ENCODE measurements at places on chromosomes 6 and 20. TPM values are rescaled to one million over a fixed set of nuclear protein-coding genes. Genes with fewer than 3 reads are reported as not detected.
A peak's percentile ranks its signal among the peaks of the same experiment; 100 is the strongest.

- DNase-seq, result no peak
- H3K4me3 ChIP-seq, result no peak overlapping the region
- no peak overlapping the region for H3K27ac ChIP-seq
- H3K36me3 ChIP-seq, result no peaks in the 10 kb centered on the region
- no peaks in the 10 kb centered on the region for H3K27me3 ChIP-seq
These were observed 15.1 kb downstream of the TBC1D32 start for GRCh38 chr6:121319112-121319553.

- H3K36me3 ChIP-seq, result peaks cover 6% of the 10 kb centered on the region
- DNase-seq, result no peak
- H3K4me1 ChIP-seq, result peaks cover 24% of the 10 kb centered on the region
These were observed 35.8 kb downstream of the SLC2A4RG start for GRCh38 chr20:63775096-63775978.

GRCh38 chr6:119858901-119859300 is 509.3 kb upstream of the MAN1A1 start:
- H3K27me3 ChIP-seq, result no peaks in the 10 kb centered on the region
- no peak overlapping the region for H3K4me3 ChIP-seq
- DNase-seq, result no peak

- H3K27ac ChIP-seq, result peak overlapping the region; percentile 22
- H3K27me3 ChIP-seq, result no peaks in the 10 kb centered on the region
- DNase-seq, result no peak
- H3K4me3 ChIP-seq, result no peak overlapping the region
- no peaks in the 10 kb centered on the region for H3K4me1 ChIP-seq
These were observed 15.6 kb upstream of the MATN4 start for GRCh38 chr20:45323731-45324130.

GRCh38 chr6:160027931-160028330 is 59.0 kb downstream of the IGF2R start:
- no peaks in the 10 kb centered on the region for H3K27me3 ChIP-seq
- H3K36me3 ChIP-seq, result peaks cover 14% of the 10 kb centered on the region
- no peak overlapping the region for H3K27ac ChIP-seq

DNA sequence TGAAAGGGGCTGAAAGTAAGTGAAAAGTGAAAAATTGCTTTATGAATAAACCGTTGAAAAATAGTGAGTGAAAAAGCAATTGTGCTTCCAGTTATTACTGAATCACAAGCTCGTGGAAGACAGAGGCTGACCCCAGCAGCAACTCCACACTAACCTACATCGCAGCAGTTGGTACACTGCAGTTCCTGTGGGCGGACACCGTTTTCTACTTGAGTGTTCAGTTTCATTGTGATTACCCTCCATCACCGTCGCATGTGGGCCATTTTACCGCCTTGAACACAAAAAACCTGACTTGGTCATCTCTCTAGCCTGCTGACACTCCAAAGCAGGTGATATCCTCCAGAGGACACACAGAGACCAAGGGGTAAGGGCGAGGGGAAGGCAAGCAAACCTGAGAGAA is 28.4 kb downstream of the PRDM1 start:
- no peak overlapping the region for H3K4me3 ChIP-seq
- no peaks in the 10 kb centered on the region for H3K4me1 ChIP-seq
- DNase-seq, result no peak
- H3K27me3 ChIP-seq, result no peaks in the 10 kb centered on the region

DNA sequence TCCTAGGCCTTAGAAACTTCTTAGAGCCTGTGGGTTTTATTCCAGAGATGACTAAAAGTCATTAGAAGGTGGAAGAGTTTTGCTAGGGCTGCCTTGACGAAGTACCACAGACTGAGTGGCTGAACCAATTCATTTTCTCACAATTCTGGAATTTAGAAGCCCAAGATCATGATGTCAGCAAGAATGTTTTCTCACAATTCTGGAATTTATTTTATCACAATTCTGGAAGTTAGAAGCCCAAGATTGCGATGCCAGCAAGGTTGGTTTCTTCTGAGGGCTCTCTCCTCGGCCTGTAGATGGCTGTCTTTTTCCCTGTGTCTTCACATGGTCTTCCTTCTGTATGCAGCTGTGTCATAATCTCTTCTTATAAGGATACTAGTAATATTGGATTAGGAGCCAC is 672.9 kb upstream of the MARCKS start:
- H3K4me3 ChIP-seq, result no peak overlapping the region
- no peak for DNase-seq
- H3K27ac ChIP-seq, result no peak overlapping the region
- H3K36me3 ChIP-seq, result no peaks in the 10 kb centered on the region

DNA sequence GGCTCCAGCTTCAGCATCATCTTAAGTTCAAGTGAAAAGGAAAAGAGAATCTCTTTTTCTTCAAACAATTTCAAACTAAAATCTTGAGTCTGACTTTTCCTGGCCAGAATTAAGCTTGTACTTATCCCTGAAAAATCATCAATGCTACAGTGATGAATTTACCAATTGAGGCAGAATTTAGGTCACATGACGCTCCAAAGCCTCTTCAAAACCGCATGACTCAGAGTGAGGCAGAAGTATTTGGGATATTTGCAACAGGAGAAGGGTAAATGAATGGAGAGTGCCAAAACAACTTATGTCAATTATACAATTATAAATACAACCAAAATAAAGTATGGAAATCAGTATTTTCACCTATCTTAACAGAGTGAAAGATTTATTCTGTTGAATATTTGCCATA is 515.5 kb downstream of the COL12A1 start:
- H3K4me1 ChIP-seq, result no peaks in the 10 kb centered on the region
- no peaks in the 10 kb centered on the region for H3K27me3 ChIP-seq
- no peak overlapping the region for H3K27ac ChIP-seq

DNA sequence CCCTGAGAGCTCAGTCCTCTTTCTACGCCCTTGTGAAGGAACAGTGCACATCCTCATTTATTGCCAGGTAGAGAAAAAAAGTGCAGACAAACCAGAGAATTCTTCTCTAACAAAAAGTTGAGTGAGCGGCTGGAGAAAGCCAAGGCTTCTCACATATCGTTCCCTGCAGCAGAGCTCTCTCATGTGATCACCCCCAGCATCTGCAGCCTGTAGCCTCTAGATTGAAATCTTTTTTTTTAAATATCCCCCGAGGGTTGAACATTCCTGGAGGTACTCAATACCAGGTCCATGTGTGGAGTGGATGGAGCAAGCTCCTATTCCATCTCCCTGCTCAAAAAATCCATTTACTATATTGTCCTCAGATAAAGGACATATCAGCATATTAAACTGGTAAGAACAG is 22.9 kb upstream of the ZNF133 start:
- H3K36me3 ChIP-seq, result no peaks in the 10 kb centered on the region
- H3K4me1 ChIP-seq, result no peaks in the 10 kb centered on the region
- H3K4me3 ChIP-seq, result no peak overlapping the region
- no peaks in the 10 kb centered on the region for H3K27me3 ChIP-seq

Gene DCDC2
- total RNA-seq, result not detected

DNA sequence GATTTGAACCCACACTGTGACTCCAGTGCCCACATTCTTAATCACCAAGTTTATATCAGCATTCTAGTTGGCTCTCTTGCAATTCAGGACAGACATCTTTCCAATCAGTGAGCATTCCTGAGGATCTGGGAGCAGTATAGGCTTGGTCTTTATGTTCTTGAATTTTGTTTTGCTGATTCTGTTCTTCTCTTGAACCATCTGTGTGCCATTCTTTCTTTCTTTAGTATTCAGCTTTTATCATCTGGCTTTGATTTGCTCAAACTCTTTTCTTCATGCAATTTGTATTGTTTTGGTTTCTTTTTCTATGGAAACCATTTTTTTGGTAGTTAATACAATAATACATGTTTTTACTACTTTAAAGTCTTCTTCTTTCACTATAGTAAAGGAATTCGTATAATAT is 162.4 kb downstream of the CD109 start:
- H3K4me1 ChIP-seq, result no peaks in the 10 kb centered on the region
- no peak for DNase-seq
- no peaks in the 10 kb centered on the region for H3K27me3 ChIP-seq
- H3K27ac ChIP-seq, result no peak overlapping the region
- no peaks in the 10 kb centered on the region for H3K36me3 ChIP-seq

Gene SYCP2L
- total RNA-seq, result 1.1 TPM

Gene MCCD1
- not detected for total RNA-seq

Gene RUNX2
- total RNA-seq, result 0.85 TPM

Gene BICRAL
- total RNA-seq, result 14.1 TPM

DNA sequence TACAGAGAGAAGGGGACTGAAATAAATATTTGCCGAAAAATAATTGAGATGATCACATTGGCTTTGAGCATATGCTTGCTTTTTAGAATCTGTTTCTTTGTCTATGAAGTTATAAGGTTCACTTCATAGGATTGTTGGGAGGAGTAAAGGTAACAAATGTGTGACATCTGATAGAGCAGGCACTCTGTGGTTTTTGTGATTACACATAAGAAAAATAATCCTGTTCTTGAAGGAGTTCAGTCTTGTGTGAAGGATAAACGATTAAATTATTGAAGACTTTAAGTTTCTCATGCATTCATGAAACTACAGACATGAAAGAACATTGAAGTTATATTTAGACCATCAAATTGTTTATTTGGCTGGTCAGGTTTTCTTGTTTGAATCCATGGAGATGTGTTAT is 45.0 kb downstream of the QKI start:
- no peak for DNase-seq
- no peaks in the 10 kb centered on the region for H3K27me3 ChIP-seq
- H3K27ac ChIP-seq, result no peak overlapping the region
- H3K4me3 ChIP-seq, result no peak overlapping the region

GRCh38 chr6:41093729-41094128 is 21.0 kb downstream of the NFYA start:
- H3K4me3 ChIP-seq, result no peak overlapping the region
- H3K4me1 ChIP-seq, result no peaks in the 10 kb centered on the region
- H3K27ac ChIP-seq, result no peak overlapping the region
- no peaks in the 10 kb centered on the region for H3K27me3 ChIP-seq
- H3K36me3 ChIP-seq, result peaks cover 92% of the 10 kb centered on the region

Gene RAET1G
- total RNA-seq, result 1.5 TPM

Measured in right atrium auricular region (tissue), 2 donors.